ENCODE measurements at places on chromosomes 6 and 20. TPM values are rescaled to one million over a fixed set of nuclear protein-coding genes. Genes with fewer than 3 reads are reported as not detected.

- H3K4me3 ChIP-seq = no peak overlapping the region
- DNase-seq = no peak
- no peaks in the 10 kb centered on the region for H3K36me3 ChIP-seq
- H3K27ac ChIP-seq = no peak overlapping the region
- H3K27me3 ChIP-seq = no peaks in the 10 kb centered on the region
These were observed 13.3 kb upstream of the FAXC start for GRCh38 chr6:99362678-99363268.

DNA sequence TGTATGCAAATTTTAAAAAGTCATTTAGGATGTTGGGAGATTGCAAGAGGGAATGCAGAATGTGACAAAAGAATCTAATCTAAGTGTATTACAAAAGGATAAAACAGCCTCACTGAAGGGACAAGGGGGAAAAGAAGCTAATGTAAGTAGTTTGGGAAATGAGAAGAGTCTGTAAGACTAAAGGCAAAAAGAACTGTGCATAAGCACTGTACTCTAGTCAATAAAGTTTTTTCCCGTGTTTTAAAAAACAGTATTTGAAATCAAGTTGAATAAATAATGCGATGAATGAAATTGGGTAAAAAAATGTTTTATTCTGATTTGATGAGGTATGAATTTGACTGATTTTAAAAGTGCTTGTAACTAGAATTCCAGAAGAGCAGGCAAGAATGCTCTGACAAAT lies 149.8 kb downstream of the VEGFA start:
- H3K36me3 ChIP-seq = no peaks in the 10 kb centered on the region
- H3K4me3 ChIP-seq = no peak overlapping the region
- H3K27me3 ChIP-seq = no peaks in the 10 kb centered on the region

GRCh38 chr20:43689165-43689564 lies 22.3 kb downstream of the MYBL2 start:
- no peak for DNase-seq
- H3K27ac ChIP-seq = no peak overlapping the region
- H3K27me3 ChIP-seq = no peaks in the 10 kb centered on the region
- H3K4me1 ChIP-seq = no peaks in the 10 kb centered on the region
- H3K4me3 ChIP-seq = no peak overlapping the region

DNA sequence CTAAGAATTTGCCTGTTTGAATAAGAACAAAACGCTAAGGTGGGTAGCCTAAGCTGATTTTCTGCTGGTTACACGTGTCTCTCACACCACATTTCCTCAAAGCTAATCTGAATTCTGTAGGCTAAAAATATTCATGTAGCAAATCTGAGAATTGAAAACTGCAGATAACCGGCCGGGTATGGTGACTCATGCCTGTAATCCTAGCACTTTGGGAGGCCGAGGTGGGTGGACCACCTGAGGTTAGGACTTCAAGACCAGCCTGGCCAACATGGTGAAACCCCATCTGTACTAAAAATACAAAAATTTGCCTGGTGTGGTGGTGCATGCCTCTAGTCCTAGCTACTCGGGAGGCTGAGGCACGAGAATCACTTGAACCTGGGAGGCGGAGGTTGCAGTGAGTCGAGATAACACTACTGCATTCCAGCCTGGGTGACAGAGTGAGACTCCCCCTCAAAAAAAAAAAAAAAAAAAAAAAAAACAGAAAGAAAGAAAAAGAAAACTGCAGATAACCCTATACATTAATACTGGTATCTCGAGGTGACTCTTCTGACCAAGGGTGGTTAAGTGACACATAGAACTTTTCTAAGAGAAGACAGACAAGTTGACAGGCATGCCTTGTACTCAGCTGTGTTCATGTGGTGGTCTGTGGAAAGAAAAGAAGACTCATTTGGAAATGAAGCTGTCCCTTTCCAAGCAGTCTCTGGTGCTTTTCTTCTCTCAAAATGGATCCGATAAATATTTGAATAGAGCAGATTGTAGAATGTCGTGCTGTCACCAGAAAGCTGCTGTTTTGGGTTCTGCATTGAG lies 24.7 kb upstream of the ASXL1 start:
- no peaks in the 10 kb centered on the region for H3K27me3 ChIP-seq
- H3K4me1 ChIP-seq = peaks cover 24% of the 10 kb centered on the region
- no peak for DNase-seq
- no peak overlapping the region for H3K4me3 ChIP-seq
- peak overlapping the region; percentile 71 for H3K27ac ChIP-seq

DNA sequence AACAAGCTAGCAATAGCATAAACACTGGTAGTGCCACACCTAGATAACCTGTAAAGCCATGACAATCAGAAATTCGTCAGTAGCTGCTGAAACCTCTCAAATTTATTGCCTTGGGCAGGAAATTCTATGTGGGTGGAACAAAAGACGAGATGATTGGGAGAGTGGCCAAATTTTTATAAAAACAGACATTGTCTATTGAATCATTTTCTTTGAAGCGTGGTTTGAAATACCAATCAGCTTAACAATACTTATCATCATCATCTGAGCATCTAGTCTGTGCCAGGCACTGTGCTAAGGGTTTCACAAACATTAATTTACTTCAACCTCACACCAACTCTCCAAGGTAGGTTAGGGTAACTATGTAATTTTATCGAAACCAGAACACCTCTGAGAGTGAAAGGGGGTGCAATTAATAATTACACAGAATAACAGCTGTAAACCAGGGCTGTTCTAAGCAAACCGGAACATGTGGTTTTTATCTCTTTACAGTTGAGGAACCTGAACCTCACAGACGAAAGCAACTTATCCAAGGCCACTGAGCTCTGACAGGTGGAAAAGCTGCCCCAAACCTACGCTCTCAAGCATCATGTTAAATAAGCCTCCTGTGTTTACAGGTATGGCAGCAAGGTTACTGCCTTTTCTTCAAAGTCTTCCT lies 43.4 kb downstream of the NHSL1 start:
- H3K27me3 ChIP-seq = no peaks in the 10 kb centered on the region
- peaks cover 11% of the 10 kb centered on the region for H3K4me1 ChIP-seq

- peaks cover 62% of the 10 kb centered on the region for H3K4me1 ChIP-seq
- peaks cover 8% of the 10 kb centered on the region for H3K27me3 ChIP-seq
- peak overlapping the region; percentile 90 for H3K27ac ChIP-seq
- H3K36me3 ChIP-seq = no peaks in the 10 kb centered on the region
These were observed 61.3 kb upstream of the EPB41L1 start for GRCh38 chr20:36093025-36093803.

GRCh38 chr6:40299681-40300080 lies 287.5 kb downstream of the LRFN2 start:
- no peaks in the 10 kb centered on the region for H3K27me3 ChIP-seq
- H3K36me3 ChIP-seq = no peaks in the 10 kb centered on the region
- DNase-seq = no peak
- H3K4me1 ChIP-seq = no peaks in the 10 kb centered on the region
- no peak overlapping the region for H3K27ac ChIP-seq
- no peak overlapping the region for H3K4me3 ChIP-seq

DNA sequence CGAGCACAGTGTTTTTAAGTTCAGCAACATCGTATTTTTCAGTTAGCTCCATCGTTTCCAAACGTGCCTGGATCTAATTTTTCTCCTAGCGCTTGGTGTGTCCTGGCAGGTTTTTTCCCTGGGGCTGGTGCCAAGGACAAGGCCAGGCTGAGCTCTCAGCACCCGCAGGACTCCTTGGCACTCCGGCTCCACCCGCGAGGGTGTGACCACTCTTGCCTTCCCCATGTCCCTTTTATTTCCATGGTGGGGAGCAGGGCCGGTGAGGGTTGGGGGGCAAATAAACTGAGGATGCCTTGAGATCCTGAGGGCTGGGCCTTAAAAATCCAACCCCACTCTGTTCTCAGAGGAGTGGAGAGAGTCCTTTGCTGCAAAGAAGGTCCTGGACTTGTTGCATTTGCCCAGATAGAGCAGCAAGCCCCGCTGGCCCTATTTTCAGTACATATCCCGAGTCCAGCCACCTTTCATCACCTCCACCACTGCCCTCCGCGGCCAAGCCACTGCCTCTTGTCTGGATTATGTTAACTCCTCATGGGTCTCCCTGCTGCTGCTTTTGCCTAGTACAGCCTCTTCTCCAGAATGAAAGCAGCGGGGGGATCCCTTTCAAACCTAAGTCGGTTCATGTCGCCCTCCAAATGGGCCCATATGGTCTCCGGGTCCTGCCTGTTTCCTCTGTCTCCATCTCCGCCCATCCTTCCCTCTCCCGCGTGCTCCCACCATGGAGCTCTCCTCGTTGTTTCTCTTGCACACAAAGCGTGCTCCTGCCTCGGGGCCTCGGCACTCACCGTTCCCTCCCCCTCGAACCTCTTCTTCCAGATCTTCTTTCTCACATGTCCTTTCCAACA lies 4.5 kb upstream of the RAB44 start:
- H3K36me3 ChIP-seq = no peaks in the 10 kb centered on the region
- H3K27me3 ChIP-seq = no peaks in the 10 kb centered on the region
- peaks cover 13% of the 10 kb centered on the region for H3K4me1 ChIP-seq
- H3K4me3 ChIP-seq = no peak overlapping the region
- DNase-seq = peak; percentile 77

DNA sequence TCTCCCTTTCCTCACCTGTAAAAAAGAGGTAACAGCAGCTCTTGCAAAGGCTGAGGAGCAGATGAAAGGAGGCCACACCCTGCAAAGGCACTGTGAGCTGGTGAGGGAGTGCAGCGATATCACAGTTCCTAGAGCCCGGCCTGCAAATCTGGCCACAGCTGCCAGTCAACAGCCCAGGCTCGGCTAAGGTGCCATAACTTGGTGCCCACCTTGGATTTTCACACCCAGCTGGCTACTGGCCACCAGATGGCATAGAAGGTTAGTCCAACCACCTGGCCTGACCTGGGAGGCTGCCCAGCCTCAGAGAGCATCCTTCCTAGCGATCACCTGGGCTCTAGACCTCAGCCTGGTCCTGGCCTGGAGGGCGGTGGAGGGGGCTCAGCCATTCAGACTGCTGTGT lies 46.8 kb downstream of the KCNB1 start:
- H3K4me1 ChIP-seq = no peaks in the 10 kb centered on the region
- no peaks in the 10 kb centered on the region for H3K36me3 ChIP-seq
- H3K27ac ChIP-seq = no peak overlapping the region
- H3K4me3 ChIP-seq = no peak overlapping the region
- no peak for DNase-seq

GRCh38 chr6:130526466-130526865 lies 160.6 kb downstream of the TMEM200A start:
- no peaks in the 10 kb centered on the region for H3K4me1 ChIP-seq
- DNase-seq = no peak
- H3K27ac ChIP-seq = no peak overlapping the region
- no peaks in the 10 kb centered on the region for H3K27me3 ChIP-seq
- H3K4me3 ChIP-seq = no peak overlapping the region

DNA sequence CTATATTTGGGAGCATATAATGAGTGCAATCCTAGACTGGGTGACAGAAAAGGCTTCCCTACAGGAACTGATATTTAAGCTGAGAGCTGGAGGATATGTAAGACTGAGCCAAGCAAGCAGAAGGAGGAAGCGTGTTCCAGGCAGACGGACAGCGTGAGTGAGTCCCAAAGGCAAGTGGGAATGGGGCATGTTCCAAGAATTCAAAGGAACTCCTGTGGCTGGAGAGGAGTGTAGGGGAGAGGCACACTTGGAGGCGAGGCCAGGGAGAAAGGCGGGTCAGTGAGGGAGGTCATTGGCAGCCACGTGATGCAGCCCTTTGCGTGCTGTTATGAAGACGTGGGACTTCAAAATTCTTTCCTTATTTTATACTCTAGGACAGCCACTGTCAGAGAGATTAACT lies 27.9 kb upstream of the SGK1 start:
- no peak overlapping the region for H3K27ac ChIP-seq
- no peaks in the 10 kb centered on the region for H3K27me3 ChIP-seq
- H3K36me3 ChIP-seq = no peaks in the 10 kb centered on the region
- H3K4me3 ChIP-seq = no peak overlapping the region
- no peak for DNase-seq

DNA sequence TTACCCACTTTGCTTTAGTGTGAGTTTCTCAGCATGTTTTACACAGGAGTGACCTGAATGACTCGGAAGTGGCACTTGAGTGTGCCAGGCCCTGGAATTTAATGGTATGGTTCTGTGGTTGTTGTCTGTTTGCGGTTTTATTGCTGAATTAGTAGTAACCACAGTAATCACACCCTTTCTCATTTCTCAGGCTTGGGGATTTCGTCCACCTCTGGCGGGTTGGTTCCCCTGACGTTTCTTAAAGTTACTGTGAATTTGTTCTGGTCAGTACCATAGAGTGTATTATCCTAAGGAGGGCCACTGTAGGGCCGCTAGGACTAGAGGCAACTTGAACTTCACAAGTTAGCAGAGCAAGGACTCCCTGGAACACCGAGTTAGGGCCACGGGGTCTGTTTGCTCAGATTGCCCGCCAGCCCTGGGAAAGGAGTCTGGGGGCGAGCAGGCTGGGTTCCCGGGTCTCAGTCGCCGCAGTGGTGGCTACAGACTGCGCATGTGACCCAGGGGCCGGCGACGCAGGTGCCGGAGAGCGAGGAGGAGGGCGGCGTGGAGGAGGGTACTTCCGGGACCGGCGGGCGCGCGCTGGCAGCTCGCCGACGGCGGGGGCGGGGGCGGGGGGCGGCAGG lies 546 bp upstream of the KLHL32 start:
- no peaks in the 10 kb centered on the region for H3K27me3 ChIP-seq
- peak overlapping the region; percentile 87 for H3K27ac ChIP-seq
- DNase-seq = no peak
- no peaks in the 10 kb centered on the region for H3K36me3 ChIP-seq

GRCh38 chr6:34568341-34569201 lies 12.4 kb upstream of the SPDEF start:
- H3K27me3 ChIP-seq = peaks cover 67% of the 10 kb centered on the region
- no peak overlapping the region for H3K27ac ChIP-seq
- H3K4me1 ChIP-seq = no peaks in the 10 kb centered on the region
- no peak for DNase-seq

DNA sequence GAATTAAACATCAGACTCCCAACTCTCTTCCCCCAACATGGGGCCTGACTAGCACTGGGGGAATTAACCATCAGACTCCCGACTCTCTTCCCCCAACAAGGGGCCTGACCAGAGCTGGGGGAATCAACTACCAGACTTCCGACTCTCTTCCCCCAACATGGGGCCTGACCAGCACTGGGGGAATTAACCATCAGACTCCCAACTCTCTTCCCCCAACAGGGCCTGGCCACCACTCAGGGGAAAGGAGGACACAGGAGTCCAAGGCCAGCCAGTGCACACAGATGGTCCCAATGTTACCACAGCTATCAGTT lies 13.1 kb downstream of the CST7 start:
- H3K4me3 ChIP-seq = no peak overlapping the region
- H3K36me3 ChIP-seq = peaks cover 99% of the 10 kb centered on the region
- H3K4me1 ChIP-seq = no peaks in the 10 kb centered on the region
- no peaks in the 10 kb centered on the region for H3K27me3 ChIP-seq

The ENPP4 gene
- total RNA-seq = 2.6 TPM

The GNRH2 gene
- total RNA-seq = not detected

The SLC17A9 gene
- total RNA-seq = 15.2 TPM

The ANKRD66 gene
- not detected for total RNA-seq

The PNPLA1 gene
- not detected for total RNA-seq

The COL9A3 gene
- 2.3 TPM for total RNA-seq

The GLP1R gene
- not detected for total RNA-seq

The CST4 gene
- total RNA-seq = not detected

The ADGB gene
- total RNA-seq = not detected

The EGFL8 gene
- 0.87 TPM for total RNA-seq

The SNRPB gene
- total RNA-seq = 174 TPM

All from stomach (tissue), 19 donors.